ENCODE measurements at places on chromosomes 6 and 20.

GRCh38 chr6:52611833-52612232 is 35.0 kb upstream of the TRAM2 start:
- no peak for DNase-seq

DNA sequence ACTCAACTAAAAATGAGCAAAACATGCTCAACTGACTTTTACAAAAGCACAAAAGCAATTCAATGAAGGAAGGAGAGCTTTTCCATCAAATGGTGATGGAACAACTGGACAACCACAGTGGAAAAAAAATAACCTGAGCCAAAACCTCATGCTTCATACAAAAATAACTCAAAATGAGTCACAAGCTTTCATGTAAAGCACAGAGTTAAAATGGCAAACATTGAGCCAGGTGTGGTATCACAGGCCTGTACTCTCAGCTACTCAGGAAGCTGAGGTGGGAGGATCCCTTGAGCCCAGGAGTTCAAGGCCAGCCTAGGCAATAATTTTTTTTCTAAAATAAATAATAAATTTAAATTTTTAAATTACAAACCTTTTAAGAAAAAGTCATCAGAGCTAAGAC is 18.4 kb upstream of the HLA-G start:
- DNase-seq = no peak

DNA sequence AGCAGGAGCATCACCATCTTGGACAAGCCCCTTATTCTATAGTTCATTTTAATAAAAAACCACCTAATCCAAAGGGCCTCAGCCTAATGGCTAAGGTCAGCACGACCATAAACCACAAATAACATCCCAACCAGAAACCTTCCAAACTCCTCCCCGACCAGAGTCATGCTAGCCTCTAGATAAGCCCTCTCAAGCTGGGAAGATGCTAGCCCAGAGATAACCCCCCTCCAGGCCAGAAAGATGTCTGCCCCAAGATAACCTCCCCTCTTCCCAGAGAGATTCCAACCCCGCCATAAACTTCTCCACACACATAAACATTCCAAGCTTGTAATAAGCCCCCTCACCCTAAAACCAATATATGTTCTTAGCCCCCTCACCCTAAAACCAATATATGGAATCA is 38.5 kb upstream of the OR14J1 start:
- DNase-seq = no peak

DNA sequence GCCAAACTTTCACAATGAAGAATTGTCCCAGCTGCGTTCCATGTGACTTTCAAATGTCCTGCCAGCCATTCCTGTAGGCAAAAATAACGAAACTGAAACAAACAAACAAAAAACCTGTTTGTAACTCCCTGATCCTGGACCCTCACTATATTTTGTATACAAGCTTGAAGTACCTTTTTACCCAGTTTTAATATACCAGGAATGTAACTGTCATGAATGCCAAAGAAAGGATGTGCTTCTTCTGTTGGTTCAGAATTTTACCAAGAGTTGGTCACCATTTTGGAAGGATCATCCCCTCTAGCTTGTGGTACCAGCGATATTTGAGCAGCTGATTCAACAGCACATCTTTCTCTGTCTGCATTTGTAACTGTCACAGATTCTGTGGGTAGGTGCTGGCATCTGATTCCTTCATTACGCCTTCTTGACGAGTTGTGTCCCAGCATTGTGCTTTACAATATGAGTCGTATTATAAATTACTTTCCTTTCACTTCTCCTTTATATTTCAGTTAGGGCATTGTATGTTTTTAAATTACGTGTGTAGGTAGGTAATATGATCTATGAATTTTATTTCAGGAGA is 93.9 kb downstream of the DLGAP4 start:
- no peak for DNase-seq

DNA sequence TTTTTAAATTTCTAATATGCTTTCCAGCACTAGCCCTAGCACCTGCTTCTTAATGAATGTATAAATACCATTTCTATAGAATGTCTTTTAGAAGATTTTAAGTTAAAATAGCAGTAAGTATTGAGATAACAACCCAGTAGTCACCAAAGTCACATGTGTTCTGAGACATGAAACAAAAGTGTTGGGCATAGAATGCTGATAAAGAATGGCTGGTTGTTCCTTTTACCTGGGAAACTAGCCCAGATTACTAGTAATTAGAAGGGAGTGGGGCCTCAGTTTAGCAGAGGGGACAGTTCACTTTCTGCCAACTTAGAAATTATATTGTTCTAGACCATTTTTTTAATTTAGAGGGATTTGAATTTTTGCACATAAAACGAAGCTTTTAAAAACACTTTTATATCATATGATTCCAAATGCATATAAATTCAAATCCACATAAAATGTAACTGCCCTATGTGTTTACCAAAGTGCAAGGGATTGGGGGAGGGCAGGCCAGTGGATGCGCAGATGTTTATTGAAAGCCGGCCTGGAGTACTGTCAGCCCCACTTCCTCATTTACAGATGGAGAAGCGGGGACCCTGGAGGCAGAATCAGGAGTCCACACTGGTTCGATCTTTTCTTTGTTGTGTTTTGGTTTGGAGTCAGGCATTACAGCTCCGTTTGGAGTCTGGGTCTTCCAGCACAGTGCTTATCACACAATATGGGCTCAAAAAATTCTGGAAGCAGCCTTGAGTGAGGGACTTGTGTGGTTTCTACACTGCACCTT is 139.8 kb downstream of the ZDHHC14 start:
- DNase-seq = no peak

DNA sequence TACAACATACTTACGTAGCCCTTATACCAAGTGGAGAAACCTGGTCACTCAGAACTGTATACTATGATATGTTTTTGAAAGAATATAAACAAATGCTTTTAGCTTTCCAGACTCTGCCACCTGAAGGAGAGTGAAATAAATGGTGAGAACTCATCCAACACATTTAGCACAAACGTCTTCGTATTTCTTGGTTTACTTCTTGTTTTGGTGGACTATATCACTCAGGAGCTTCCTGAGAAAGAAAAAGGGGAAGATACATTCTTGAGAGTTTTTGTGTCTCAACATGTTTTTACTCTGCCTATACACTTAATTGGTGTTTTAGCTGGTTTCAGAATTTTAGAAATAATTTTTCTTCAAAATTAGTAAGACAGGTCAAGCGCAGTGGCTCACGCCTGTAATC is 19.4 kb upstream of the CTAGE9 start:
- DNase-seq = no peak

Data from Caco-2 (cell line).